ENCODE measurements at places on chromosomes 1 and 21.
A peak's percentile ranks its signal among the peaks of the same experiment; 100 is the strongest.

DNA sequence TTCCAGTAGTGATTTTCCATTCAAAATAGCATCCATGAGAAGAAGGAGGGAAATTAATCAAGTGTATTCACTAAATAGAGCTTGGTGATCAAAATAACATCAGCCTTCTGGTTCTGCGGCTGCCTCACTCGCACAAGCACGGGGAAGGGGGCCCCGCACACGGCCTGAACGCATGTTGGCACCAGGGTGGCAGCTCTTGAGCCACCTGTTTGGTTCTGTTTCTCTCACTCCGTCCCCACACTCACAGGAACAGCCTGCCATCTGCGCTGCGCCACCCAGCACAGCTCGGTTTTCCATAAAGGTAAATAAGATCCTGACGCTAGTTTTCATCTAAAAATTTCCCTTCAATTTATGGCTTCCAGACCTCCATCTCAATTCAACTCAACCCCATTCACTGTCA is 49.4 kb downstream of the TIAM1 start:
- no peak for DNase-seq

GRCh38 chr1:19511116-19511515 is 25.8 kb upstream of the CAPZB start:
- no peak for DNase-seq

DNA sequence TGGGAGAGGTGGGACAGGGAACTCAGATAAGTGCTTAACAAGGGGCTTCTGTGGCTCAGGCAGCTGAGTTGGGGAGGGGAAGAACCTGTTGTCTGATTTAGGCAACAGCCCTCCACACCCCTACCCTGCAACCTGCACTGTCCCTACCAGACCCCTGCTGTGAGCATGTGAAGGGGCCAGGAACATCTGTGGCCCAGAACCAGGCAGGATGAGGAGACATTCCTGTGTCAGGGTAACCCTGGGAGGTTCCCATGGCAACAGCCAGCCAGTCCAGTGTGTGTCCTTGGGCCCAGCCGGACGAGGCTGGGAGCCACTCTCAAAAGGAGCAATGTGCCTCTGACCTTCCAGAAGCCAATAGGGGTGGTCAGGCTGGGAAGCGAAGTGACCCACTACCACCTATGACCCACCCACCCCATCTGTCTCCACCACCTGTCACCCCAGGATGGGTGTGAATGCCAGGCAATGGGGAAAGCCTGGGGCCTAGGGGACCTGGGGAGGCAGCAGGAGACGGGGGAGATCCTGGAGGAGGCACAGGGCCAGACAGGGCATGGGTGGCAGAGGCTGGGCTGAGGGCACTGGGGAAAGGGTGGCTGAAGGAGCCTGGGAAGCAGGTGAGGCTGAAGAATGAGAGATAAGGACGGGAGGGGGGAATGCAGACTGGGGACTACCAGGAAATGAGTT is 5.0 kb upstream of the PMVK start:
- DNase-seq, result no peak

DNA sequence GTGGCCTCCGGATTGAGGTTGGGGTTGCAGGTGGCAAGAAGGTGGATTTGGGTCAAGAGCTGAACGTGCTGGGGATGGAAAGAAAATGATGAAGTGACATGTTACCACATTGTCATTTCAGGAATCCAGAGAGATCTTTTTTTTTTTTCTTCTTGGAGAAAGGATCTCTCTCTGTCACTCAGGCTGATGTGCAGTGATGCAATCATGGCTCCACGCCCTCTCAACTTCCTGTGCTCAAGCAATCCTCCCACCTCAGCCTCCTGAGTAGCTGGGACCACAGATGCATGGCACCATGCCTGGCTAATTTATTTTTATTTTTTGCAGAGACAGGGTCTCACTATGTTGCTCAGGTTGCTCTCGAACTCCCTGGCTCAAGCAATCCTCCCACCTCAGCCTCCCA is 80.6 kb downstream of the GON4L start:
- no peak for DNase-seq

GRCh38 chr1:10588640-10589039 is 113.9 kb downstream of the PEX14 start:
- no peak for DNase-seq

DNA sequence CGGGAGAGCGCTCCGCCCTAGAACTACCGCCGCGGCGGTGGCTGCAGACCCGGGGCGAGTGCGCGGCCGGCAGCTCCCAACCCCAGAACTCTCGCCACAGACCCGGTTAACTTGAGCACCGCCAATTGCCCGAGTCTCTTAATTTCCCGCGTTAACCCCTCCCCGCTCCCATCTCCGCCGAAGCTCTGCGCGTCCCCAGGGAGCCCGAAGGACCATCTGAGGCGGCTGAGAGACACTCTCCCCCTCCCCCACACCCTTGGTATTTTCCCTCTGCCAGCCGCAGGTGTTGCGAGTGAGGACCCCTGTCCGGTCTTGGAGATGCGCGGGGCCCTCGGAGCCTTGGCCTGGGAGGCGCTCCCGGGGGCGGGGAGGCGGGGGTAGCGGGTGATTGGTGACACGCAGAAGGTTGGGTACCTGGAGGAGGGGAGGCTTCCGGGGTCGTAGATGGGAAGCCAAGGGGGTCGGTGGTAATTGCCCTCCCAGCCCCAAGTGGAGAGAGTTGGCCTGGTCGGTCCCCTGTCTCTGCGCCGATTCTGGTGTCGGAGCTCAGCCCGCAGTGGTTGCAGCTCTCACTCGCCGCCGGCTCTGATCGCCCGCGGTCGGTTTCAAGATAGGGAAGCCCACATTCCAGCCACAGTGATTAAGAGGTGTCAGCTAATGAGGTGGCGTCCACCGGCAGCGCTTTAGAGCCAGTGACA is 858 bp upstream of the SUSD4 start:
- DNase-seq, result no peak

- no peak for DNase-seq
These were observed 34.2 kb downstream of the AK5 start for GRCh38 chr1:77316006-77316405.

DNA sequence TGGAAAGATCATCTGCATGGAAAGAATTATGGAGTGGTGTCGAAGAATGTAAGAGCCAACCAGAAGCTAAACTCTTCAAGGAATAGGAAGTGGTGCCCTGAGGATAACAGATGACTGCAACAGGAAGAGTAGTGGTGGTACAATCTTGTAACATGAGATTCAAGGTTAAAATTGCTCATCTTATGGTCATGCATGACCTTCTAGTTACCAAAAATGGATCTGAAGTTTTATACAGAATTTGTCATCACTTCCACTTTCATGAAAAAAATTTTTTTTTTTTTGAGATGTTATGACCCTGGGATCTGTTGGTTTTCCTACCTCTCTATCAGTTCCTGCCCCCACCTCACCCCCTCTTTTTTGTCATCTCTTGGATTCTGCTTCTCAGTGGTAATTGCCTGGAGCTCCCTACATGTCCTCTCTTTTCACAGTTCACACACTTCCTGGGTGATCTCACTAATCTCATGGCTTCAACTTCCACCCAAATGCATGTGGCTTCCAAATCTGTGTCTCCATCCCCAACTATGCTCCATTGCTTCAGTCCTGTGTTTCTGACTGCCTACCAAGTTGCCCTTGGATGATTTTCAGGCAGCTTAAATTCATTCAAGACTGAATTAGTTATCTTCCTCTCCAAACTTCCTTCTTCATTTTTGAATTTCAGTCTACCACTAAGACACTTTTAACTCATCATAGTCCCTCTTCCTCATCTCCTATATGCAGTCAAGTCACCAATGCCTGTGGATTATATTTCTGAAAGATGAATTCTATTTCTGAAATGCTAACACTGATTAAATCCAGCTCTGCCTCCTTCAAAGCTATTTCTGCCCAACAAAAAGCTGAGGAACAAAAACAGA is 48.4 kb downstream of the SLAMF6 start:
- DNase-seq, result no peak

DNA sequence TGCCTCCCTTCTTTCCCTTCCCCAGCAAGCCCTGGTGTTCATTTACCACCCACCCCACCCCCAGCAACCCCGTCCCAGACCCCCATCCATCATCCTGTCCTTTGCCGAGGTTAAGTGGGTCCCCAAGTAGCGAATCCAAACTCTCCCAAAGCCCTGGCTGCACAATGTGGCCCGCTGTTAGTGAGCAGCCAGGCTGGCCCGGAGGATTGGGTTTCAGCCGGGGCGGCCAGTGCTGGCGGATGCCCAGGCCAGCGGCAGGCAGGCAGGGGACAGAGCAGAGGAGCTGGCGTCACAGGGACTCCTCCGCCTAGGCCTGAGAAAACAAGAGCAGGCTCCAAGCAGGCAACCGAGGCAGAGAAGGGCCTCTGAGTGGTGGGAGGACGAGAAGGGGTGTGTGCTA is 61.4 kb downstream of the EPHB2 start:
- DNase-seq, result no peak

DNA sequence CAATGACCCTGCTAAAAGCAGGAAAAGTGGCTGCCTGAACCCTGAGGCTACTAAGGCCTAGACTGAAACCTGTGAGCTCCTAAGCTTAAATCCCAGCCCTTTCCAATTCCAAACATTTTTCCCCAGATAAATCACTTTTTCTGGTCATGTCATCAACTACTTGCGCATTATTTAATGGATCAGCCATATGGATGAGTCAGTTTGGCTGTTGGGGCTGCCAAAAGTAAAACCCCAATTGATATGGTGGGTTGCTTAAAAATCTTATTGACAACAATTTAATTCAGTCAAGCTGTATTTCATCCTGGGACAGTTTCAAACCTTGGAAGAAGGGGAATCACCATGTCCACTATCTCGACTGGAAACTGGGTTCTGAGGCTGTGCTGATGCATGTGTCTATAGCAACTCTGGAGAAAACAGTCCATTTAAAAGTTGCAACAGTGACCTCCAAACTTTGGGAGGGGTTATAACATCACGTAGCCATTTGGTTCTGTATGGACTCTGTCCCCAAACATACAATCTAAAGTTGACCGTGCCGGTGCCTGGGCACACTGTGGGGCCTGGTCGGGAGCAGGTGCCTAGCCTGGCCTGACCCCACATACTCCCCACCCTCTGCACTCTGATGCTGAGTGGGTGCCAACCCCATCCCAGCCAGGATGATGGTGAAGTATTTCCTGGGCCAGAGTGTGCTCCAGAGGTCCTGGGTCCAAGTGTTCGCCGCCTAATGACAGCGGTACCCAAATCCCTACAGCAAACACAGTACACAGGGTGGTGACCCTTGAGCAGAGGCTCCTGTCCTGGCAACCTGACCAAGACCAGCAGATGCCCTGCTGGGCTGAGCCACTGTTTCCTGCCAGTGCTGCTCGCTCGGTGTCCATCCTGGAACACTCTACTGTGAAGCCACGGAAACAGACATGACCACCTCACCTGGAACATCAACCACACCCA is 46.5 kb upstream of the LRRC52 start:
- DNase-seq, result no peak

- no peak for DNase-seq
These were observed 198.6 kb upstream of the JUN start for GRCh38 chr1:58982259-58982998.

GRCh38 chr1:234918961-234919761 is 209.5 kb downstream of the TOMM20 start:
- no peak for DNase-seq

GRCh38 chr21:28298251-28298672 is 694.4 kb downstream of the LTN1 start:
- DNase-seq, result peak; percentile 67

- DNase-seq, result no peak
These were observed 10.7 kb downstream of the SPATC1L start for GRCh38 chr21:46173573-46173972.

GRCh38 chr1:40855513-40855912 is 6.7 kb downstream of the CITED4 start:
- DNase-seq, result no peak

DNA sequence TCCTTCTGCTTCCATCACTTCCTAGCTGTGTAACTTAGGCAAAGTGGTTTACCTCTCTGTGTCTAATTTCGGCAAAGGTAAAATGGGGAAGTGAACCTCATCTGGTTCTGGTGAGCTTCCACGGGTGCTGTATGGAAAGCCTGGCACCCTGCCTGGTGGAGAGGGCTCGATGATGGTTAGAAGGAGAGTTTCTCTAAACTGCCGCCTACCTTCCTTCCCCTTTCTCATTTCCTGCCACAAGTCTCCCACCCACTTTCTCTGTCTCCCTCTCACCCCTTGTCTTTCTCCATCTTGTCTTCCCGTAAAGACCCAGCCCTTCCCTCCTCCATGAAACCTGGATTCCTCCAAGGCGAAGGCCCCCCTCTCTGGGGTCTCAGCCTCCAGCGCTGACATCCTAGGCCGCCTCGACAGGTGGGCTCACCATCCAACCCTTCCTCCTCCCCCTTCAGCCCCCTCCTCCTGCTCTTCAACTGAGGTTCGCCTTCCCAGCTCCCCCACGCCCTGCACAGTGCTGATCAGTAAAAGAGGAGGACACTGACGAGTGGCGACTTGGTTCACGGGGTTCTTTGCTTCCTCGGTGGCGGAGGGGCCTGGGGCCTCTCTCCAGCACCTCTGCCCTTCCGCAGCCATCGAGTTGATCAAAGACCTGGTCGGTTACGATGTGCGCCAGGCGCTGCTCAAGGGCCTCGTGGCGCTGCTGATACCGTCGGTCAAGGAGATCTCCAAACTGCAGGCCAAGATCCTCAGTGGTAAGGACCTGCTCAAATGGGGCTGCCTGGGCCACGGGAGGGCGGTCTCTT is 7.3 kb downstream of the RNU5D-1 start:
- DNase-seq, result no peak

DNA sequence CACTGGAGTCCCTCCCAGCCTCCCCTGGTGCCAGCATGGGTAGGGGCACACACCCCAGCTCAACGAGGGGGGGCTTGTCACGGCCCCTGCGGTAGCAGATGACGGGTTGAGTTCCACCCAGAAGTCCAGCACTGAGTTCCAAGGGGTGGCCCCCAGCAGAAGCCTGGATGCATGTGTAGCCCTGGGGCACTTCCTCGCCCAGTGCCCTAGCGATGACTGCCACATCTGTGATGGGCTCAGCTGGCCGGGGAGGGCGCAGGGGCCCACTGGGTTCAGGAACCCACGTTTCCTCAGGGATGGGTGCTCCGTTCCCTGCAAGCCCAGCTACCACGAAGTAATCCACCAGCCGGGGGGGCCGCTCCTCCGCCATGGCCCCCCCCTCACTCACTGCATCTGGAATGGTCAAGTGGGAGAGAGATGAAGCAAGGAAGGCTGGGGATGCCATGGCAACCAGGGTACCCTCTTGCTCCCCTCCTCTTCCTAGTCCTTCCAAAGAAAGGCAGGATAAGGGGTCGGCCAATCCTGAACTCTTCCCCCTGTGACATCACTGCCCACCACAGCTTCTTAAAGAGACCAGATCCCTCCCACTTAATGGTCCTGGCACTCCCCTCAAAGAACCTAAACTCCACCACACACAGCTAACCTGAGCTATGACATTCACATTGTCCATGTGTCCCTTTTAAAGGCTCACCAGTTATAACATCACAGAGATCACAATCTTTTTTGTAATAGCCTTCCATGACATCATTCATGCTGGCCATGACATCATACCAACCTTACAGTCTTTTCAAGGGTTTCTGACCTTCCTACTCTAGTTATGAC is 2.3 kb downstream of the DENND4B start:
- DNase-seq, result no peak

DNA sequence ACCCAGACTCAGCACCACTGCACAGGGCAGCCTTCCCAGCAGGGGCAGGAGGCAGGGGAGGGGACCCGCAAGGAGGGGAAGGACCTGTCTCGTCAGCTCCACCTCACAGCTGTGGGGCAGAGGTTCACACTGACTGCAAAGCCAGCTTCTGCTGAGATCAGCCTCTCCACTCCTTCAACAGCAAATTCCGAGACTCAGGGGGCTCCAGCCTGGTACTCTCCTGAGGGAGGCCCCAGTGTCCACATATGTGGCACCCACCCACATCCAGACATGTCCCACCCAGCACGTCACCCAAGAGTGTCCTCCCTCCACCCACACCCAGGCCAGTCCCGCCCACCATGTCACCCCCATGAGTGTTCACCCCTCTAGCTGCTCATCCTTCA is 329.5 kb downstream of the NPHP4 start:
- DNase-seq, result no peak
